ENCODE measurements at places on chromosomes 3 and 15.

GRCh38 chr3:158539414-158540014, 31.5 kb upstream of the MLF1 start:
- DNase-seq: peak; percentile 57

DNA sequence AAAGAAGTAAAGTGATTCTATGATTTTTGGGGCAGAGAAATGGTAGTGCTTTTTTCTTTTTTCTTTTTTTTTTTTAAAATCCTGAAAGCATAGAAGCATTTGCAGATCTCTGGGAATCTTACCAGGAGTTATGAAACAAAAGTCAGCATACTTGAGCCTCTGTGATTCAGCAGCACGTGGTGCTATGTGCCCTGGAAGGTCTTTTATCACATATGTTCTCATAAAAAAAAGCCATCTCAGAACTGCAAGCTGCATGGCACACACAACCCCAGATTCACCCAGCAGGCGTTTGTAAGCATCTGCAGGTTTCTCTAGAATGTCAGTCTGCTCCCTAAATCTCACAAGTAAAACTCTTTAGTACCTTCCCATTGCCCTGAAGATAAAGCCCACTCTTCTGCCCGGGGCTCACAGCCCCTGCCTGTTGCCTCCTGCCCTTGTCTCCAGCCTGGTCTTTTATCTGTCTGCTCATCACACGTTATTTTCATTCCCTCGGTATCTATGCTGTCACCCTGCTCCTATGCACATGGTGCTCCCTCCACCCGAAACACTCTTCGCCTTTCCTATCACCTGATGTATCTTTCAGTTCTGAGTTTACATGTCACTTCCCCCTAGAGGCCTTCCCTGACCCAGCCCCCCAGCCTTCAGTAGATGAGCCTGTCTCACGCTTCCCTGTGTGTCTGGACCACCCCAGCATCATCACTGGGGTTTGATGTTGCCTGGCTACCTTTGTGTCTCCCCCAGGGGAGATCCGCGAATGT, 72.4 kb downstream of the CHDH start:
- DNase-seq: peak; percentile 31

GRCh38 chr3:184260724-184261269, 556 bp downstream of the CAMK2N2 start:
- no peak for DNase-seq

- no peak for DNase-seq
Observed at GRCh38 chr3:8981296-8981695, 18.0 kb upstream of the RAD18 start.

GRCh38 chr3:117691526-117691925, 981.9 kb downstream of the TUSC7 start:
- DNase-seq: no peak

GRCh38 chr15:75782926-75783325, 60.3 kb upstream of the UBE2Q2 start:
- DNase-seq: no peak

GRCh38 chr15:69316291-69316690, 17.6 kb downstream of the PAQR5 start:
- no peak for DNase-seq

- no peak for DNase-seq
Observed at GRCh38 chr3:14507305-14507741, 32.8 kb downstream of the GRIP2 start.

DNA sequence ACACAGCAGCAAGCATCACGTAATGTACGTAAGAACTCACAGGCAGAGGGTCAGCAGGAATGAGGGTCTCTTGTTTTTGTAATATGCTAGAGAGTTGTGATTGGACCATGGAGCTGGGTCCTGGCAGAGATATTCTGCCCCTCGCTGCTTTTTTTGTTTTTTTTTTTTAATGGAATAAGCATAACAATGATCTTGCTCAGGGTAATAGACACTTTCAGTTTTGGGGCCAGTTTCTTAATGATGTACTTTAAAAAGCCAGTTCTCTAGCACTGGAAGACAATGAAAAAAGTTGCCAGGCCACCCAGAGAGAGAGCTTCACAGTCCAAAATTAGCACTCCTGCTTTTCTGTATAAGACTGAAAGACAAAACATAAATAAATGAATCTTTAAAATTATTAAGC, 29.0 kb upstream of the PLSCR4 start:
- DNase-seq: no peak

DNA sequence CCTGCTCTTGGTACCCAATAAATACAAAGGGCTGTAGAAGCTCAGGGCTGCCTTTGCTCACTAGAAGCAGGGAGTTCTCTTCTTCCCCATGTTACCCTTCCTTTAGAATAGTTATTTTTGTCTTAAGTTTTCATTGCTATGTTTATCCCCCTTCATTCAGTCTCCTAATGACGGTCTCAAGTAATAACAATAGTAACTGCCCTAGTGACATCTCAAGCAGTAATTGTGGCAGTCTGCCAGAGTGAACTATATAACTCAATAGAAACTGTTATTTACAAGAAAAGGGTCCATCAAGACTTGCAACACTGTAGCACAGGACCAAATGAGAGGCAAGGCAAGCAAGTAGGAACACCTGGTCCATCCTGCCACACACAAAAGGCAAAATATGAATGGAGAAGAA, 32.5 kb upstream of the SIN3A start:
- no peak for DNase-seq

DNA sequence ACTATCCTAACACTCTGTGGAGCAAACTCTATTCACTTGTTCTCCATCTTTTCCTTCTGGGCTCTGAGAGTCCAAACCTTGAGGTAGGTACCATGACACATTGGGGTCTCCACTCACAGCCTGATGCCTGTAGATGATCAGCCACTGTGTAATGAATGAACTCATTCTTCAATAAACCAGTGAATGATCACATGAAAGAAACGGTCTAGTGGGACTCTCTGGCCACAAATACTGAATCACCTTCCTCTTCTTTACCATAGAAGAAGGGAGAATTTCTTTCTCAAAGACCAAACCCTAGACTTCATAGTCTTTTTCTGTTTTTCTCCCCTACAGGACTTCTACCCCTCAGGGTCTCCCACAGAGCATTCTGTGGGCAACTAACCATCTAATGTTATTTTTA, 20.5 kb upstream of the ABHD2 start:
- no peak for DNase-seq

- no peak for DNase-seq
Observed at GRCh38 chr3:16888785-16889607, 4.2 kb downstream of the PLCL2 start.

GRCh38 chr15:78384651-78385050, 44.5 kb downstream of the CRABP1 start:
- DNase-seq: no peak

DNA sequence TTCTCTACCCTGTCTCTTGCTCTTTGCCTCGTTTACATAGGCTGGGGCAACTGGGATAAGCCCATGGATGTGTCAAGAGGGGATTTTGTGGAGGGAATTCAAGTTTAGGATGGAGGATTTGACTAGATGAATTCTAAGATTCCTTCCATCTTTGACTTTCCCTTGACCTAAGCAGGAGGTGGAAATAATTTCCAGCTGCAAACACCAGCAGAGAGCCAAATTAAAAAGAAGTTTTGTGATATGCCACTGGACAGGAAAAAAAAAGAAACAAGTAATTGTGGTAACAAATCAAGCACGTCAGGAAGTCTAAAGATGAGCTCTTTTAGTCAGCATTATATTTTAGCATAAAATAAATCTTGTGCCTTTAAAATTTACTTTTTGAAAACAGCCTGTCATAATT, 49.8 kb downstream of the KCNMB2 start:
- DNase-seq: no peak

DNA sequence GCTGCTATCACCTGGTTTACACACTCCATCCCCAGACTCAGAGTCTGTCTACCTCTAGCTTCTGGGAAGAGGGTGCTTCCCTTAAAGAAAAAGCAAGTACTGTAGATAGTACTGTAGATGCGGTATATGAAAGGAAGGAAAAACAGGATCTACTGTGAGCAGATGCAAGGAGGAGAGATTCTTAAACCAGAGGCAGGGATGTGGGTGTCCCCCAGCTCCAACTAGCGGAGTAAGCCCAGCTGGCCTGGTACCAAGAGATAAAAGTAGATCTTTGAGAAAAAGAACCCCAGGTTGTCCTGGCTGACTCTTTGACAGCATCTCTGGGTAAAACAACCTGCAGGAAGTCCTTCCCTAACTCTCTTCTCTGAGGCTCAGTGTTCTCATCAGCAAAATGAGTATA, 523.7 kb upstream of the PROK2 start:
- DNase-seq: no peak

DNA sequence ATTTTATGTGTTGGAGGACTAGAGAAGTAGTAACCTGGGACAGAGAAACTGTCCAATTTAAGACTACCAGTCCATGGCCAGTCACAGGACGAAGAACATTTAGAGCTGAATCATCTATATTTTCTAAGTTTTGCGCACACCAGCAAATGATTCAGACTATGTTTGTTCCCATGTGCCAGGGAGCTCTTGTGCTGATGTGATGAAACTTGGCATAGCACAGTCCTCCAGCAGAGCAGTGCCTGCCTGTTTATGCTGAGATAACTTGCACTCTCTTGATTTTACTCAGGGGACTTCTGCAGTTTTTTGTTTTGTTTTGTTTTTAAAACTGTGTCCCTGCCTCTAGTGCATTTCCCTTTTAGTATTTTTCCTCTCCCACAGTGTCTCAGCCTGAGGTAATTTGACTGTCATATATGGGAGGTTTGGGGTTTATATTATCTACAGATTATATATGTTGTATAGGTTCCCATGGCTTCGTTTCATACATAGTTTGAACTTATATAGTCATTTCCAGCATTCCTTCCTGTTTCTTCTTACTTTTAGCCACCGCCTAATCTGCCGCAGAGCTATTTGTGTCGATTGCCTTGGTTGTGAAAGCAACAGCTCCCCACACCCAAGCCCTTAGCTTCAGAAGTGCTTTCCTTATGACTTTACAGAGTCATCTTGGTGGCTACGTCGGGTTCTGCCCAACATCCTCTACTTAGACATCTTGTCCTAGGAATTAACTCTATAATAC, 45.5 kb downstream of the PPM1L start:
- DNase-seq: no peak

- DNase-seq: no peak
Observed at GRCh38 chr3:60000311-60001105, 950.7 kb upstream of the CFAP20DC start.

- DNase-seq: no peak
Observed at GRCh38 chr3:23806534-23807423, 1.0 kb downstream of the UBE2E1 start.

DNA sequence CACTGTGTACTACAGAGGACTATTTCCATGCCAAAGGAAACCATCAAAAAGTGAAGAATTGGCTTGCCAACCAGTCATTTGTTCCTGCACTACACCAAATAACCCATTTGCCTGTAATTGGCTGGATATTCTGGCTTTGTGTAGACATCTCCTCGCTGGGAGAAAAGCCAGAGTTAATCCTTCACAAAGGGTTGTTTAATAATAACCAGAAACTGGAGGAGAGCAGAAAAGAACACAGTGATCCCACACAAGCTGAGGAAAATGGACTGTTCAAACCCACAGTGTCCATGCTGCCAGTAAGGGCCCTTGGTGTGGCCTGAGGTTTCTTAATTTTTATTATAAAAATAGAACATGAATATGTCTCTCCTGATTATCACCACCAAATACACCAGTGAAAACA, 294.0 kb downstream of the RORA start:
- no peak for DNase-seq

GRCh38 chr3:196042673-196043072, 39.2 kb downstream of the TFRC start:
- DNase-seq: no peak

DNA sequence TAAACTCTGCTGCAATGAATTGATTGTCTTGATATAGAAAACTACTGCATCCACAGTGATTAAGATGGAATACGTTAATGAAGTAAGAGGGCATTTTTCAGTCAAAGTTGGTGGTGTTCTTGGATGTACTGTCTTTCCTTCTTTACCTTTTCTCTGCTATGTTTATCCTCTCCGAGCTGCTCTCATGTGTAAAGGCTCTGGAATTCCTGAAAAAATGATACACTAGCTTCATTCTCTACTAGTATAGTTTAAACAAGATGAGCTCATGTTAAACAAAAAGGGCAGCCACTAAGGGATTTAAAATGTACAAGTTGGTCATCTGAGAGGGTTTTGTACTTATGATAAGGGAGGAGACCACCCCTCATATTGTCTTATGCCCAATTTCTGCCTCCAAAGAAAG, 504.6 kb upstream of the NECTIN3 start:
- DNase-seq: no peak

- DNase-seq: no peak
Observed at GRCh38 chr3:138097192-138098172, 17.9 kb downstream of the DZIP1L start.

GRCh38 chr3:173007079-173007723, 133.8 kb downstream of the SPATA16 start:
- no peak for DNase-seq

- no peak for DNase-seq
Observed at GRCh38 chr15:39301589-39301999, 279.3 kb upstream of the THBS1 start.
